Osteocyte (in vitro differentiated cells): ENCODE measurements at places on chromosomes 5 and 9. TPM values are rescaled to one million over a fixed set of nuclear protein-coding genes. Genes with fewer than 3 reads are reported as not detected.

GRCh38 chr9:85172001-85172978, 502.8 kb downstream of the NTRK2 start:
- H3K4me1 ChIP-seq, result no peaks in the 10 kb centered on the region
- H3K27ac ChIP-seq, result no peak overlapping the region
- no peak for DNase-seq
- H3K27me3 ChIP-seq, result peaks cover 14% of the 10 kb centered on the region
- no peaks in the 10 kb centered on the region for H3K36me3 ChIP-seq

SURF4 gene
- 190 and 201 TPM in 2 replicates for total RNA-seq

DNA sequence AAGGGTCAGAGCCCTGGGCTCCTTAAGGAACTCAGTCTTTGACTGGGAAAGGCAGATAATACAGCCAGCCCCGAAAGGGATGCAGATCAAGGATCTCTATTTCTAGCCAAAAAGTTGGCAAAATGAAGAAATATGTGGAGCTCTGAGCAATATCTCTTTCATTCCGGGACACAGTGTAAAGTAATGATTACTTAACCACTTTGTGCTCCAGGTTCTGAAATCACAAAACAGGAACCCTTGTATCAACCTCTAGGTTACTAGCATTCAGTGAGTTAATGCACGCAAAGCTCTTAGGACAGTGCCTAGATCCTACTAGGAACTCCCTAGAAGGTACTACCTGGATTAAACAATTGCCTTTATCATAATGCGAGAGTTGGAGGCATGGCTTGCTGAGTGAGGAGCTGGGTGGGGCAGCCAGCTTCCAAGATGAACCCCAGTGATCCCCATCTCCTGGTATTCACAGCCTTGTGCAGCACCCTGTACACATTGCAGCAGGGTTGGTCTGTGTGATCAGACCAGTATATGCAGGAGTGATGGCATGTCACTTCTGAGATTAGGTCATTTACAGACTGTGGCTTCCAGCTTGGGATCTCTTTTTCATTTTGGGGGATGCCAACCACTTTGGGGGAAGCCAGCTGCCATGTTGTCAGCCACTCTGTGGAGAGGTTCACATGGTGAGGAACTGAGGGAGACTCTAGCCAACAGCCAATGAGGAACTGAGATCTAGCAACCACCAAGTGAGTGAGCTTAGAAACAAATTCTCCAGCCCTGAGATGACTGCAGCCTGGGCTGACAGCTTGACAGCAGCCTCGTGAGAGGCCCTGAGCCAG, 103.1 kb upstream of the SLC44A1 start:
- no peak overlapping the region for H3K4me3 ChIP-seq
- H3K27ac ChIP-seq, result no peak overlapping the region
- H3K27me3 ChIP-seq, result peaks cover 2% of the 10 kb centered on the region

GRCh38 chr5:162484095-162484494, 416.5 kb downstream of the GABRG2 start:
- no peak overlapping the region for H3K4me3 ChIP-seq
- H3K36me3 ChIP-seq, result no peaks in the 10 kb centered on the region
- H3K27ac ChIP-seq, result no peak overlapping the region
- H3K27me3 ChIP-seq, result no peaks in the 10 kb centered on the region
- no peak for DNase-seq

NR2F1-AS1 gene
- 40.9 and 42.8 TPM in 2 replicates for total RNA-seq

FOXD4L3 gene
- 0.26 TPM in 1 of 2 replicates, not detected in the other for total RNA-seq
